ENCODE measurements at places on chromosomes 1 and 21. TPM values are rescaled to one million over a fixed set of nuclear protein-coding genes. Genes with fewer than 3 reads are reported as not detected.

Gene SYTL1
- polyA plus RNA-seq = 3.0 TPM

DNA sequence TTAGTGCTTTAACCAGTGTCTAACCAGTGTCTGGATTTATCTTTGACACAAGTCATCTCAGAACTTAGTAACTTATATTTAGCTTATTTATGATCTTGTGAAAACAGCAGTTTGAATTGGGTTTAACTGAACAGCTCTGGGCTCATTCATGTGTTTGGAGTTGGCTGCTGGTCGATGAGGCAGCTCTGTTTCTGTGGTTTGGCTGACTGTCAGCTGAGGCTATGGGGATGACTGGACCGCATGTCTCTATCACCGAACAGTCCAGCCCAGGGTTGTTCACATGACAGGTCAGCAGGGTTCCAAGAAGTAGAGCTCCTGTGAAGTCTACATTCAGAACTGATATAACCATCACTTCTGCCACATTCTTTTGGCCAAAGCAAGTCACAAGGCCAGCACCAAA, 29.1 kb upstream of the C21orf91 start:
- peaks cover 11% of the 10 kb centered on the region for H3K27me3 ChIP-seq
- no peaks in the 10 kb centered on the region for H3K36me3 ChIP-seq
- H3K4me1 ChIP-seq = no peaks in the 10 kb centered on the region
- H3K27ac ChIP-seq = no peak overlapping the region

DNA sequence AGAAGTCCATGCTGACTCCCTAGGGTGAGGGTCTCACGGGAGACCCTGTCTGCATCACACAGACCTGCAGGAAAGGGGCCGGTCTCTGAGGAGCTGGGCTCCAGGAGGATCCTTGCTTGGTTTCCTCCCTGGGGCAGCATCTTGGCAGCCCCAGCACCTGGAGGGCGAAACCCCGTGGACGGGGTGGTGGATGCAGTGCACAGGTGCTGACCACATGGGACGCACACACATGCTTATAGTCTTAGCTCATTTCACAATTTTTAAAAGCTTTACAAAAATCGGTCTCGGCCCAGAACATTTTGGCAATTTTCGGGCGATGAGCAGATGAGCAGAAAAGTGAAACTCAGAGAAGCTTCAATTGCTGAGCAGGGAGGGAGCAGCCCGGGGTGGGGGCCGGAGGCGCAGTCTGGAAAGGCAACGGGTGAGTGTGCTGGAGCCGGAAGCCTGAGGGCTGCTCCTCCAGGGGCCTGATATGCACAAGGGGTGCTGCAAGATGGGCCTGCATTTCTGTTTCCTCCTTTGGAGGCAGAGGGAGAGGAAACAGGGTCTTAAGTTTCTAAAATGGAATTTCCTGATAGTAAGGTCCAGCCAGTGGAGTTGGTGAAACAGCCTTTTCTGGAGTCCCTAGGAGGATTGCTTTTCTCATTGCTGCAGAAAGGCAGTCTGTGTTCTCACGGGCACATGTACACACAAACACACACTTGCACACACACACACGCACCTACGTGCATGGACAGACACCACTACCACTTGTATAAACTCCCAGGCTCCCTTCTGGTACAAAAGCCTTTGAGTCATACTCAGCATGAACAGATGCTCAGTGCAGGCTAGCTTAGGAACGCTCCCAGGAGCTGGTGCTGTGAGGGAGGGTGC, 60.6 kb downstream of the SCCPDH start:
- H3K36me3 ChIP-seq = no peaks in the 10 kb centered on the region
- H3K27ac ChIP-seq = no peak overlapping the region
- H3K4me1 ChIP-seq = no peaks in the 10 kb centered on the region

DNA sequence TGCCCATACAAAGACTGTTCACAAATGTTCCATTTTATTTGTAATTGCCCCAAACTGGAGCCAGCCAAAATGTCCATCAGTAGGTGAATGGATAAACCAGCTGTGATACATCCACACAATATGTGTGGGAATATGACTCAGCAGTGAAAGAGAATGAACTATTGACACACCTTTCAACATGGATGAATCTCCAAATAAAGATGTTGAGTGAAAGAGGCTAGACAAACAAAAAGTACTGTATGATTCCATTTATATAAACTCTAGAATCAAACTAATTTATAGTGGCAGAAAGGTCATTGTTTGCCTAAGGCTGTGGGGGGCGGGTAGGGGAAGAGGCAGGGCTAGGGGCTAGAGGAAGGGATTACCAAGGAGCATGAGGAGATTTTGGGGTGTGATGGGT, 4.5 kb downstream of the DHCR24 start:
- no peak overlapping the region for H3K27ac ChIP-seq
- H3K4me3 ChIP-seq = no peak overlapping the region
- DNase-seq = no peak
- H3K36me3 ChIP-seq = no peaks in the 10 kb centered on the region
- H3K27me3 ChIP-seq = no peaks in the 10 kb centered on the region
- H3K4me1 ChIP-seq = peaks cover 21% of the 10 kb centered on the region

- H3K27ac ChIP-seq = no peak overlapping the region
- peaks cover 29% of the 10 kb centered on the region for H3K4me1 ChIP-seq
- DNase-seq = no peak
These were observed 11.6 kb upstream of the GPR61 start for GRCh38 chr1:109527846-109528695.

Measured in SK-N-SH (cell line).